ENCODE measurements at places on chromosomes 6 and 20. TPM values are rescaled to one million over a fixed set of nuclear protein-coding genes. Genes with fewer than 3 reads are reported as not detected.

Gene TMEM74B
- total RNA-seq, result 5.2 TPM

Gene PTCRA
- total RNA-seq, result not detected

Gene TTLL9
- total RNA-seq, result not detected

Gene GHRH
- 0.97 TPM for total RNA-seq

Gene CGAS
- 0.81 TPM for total RNA-seq

Gene MCCD1
- total RNA-seq, result not detected

Gene RAD21L1
- total RNA-seq, result not detected

Gene SRC
- 6.7 TPM for total RNA-seq

Gene MARCKS
- 23.0 TPM for total RNA-seq

Gene CFAP61
- 36.9 TPM for total RNA-seq

Gene HUS1B
- total RNA-seq, result not detected

Gene ERVFRD-1
- total RNA-seq, result 0.05 TPM

Gene GLYATL3
- total RNA-seq, result not detected

Gene B4GALT5
- total RNA-seq, result 39.6 TPM

DNA sequence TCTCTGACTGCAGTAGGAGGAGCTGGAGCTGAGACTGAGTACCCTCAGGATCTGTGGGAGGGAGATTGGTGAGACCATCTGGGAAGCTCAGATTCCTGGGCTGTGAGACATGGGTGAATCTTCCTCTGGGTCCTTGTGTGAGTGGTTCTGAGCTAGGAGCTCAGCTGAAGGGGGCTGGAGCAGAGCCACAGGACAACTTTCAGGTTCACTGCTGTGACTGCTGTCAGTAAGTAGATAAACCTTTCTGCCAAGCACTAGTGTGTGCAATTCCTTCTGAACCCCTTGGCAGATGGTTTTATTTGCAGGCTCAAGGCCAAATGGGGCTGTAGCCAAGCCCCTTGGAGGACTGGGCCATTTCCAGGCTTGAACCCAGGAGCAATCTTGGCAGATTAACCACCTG, 49.6 kb upstream of the SNAP91 start:
- no peak for DNase-seq

DNA sequence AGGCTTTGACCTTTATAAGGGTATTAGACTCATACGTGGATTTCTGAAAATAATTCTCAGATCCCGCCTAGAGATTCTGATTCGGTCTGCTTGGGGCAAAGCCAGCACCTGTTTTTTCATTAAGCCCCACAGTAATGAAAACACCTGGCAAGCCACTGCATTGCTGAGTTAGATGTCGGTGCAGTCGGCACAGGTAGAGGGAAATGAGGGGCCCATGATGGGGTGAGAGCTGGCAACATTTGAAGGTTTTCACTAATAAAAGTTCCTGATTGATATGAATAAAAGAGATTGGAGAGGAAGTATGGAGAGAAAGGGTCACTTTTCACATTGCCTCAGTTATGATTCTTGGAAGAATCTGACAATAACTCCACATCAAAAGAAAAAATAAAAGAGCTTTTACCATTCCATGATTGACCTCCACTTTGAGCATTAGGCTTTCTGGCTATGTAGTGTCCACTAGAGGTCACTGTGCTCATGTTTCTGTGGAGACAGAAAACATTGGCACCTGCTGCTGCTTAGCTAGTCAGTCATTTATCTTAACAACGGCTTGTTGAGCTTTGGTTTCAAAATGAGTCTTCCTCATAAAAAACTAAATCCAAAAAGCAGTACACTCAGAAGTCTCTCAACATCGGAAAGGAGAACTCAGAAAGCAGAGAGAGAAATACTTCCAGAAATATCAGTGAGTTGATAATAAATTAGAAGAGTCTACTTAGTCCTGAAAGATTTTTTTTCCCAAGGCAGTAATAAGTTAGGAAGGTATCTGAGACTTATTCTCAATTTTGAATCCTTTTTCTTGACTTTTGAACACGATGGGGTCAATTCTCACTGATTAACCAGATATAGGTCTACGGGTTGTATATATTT, 53.3 kb upstream of the KLHL31 start:
- DNase-seq, result no peak

- DNase-seq, result peak; percentile 56
Observed at GRCh38 chr6:13120483-13121482, 207.6 kb downstream of the TBC1D7 start.

DNA sequence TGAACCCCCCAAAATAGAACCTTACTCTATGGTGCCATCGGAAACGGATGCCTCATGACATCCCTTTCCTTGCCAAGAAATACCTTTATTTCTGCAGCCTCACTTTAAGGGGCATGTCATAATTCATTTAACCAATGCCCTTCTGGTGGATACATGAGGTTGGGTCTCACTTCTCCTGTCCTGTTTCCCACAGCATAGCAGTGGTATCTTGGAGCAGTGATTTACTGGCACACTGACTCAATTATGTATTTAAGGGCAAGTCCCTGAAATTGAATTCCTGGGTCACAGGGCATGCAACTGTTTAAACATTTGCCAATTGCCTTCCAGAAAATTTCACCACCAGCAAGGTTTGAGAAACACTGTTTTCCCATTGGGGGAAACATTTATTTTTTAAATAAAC, 639 bp upstream of the LBP start:
- DNase-seq, result no peak

GRCh38 chr6:169005166-169005565, 248.5 kb downstream of the THBS2 start:
- no peak for DNase-seq

- DNase-seq, result no peak
Observed at GRCh38 chr6:18392346-18392877, 5.3 kb downstream of the RNF144B start.

- no peak for DNase-seq
Observed at GRCh38 chr6:164692772-164693510, 616.5 kb downstream of the C6orf118 start.

- no peak for DNase-seq
Observed at GRCh38 chr6:154343473-154344308, 12.9 kb downstream of the IPCEF1 start.

All from Right ventricle myocardium superior (tissue), 1 donor.